ENCODE measurements at places on chromosomes 6 and 20.

GRCh38 chr6:65938000-65938399, 231.0 kb upstream of the EYS start:
- peak; percentile 71 for DNase-seq

DNA sequence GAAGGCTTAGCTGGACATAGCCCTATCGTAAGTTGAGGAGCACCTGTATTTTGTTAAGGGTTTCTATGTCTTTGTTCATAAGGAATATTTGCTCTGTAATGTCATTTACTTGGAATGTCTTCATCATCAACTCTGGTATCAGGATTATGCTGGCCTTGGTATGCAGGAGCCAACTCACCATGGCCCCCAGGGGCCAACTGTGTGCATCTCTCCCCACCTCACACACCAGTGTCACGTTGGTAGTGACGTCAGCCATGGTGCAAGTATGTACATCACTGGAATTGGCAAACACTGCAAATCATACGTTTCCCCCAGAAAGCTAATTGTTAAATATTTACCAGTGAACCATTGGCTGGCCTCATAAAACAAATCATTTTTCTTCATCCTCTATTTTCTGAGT, 70.8 kb downstream of the YTHDF1 start:
- DNase-seq = no peak

DNA sequence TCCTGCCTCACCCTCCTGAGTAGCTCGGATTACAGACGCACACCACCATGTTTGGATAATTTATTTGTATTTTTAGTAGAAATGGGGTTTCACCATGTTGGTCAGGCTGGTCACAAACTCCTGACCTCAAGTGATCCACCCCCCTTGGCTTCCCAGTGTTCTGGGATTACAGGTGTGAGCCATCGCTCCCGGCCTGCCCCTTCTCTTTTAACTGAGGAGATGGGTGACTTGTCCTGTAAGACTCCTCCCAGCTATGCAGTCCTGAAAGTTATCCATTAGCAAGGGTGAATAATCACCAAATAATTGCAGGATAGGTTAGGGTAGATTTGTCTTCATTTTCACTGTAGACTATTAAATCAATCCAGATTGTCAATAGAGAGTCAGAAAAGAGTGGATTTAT, 40.5 kb upstream of the JARID2 start:
- DNase-seq = no peak

- DNase-seq = peak; percentile 1
Observed at GRCh38 chr20:12570371-12570770, 438.4 kb upstream of the SPTLC3 start.

- DNase-seq = no peak
Observed at GRCh38 chr20:53087037-53087777, 115.0 kb downstream of the TSHZ2 start.

GRCh38 chr20:50343125-50343489, 152.5 kb downstream of the CEBPB start:
- no peak for DNase-seq

- DNase-seq = no peak
Observed at GRCh38 chr6:11370191-11371018, 137.9 kb upstream of the NEDD9 start.

DNA sequence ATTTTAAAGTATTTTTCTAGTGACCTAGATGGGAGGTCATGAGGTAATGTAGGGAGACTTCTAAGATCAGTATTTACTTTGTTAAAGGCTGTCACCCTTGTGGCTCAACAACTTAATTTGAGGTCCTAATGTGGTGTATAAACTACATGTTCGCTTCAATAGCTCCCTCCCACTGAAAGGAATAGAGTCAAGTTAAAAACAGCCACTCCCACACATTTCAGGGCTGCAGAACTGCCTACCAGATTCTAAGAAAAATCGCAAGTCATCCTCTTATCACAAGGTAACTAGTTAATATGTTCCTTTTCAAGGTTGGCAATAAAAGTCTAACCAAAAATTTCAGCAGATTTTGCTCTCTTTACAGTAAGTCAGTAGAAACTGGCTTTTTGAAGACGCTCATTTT, 15.1 kb downstream of the GSTA1 start:
- peak; percentile 19 for DNase-seq

DNA sequence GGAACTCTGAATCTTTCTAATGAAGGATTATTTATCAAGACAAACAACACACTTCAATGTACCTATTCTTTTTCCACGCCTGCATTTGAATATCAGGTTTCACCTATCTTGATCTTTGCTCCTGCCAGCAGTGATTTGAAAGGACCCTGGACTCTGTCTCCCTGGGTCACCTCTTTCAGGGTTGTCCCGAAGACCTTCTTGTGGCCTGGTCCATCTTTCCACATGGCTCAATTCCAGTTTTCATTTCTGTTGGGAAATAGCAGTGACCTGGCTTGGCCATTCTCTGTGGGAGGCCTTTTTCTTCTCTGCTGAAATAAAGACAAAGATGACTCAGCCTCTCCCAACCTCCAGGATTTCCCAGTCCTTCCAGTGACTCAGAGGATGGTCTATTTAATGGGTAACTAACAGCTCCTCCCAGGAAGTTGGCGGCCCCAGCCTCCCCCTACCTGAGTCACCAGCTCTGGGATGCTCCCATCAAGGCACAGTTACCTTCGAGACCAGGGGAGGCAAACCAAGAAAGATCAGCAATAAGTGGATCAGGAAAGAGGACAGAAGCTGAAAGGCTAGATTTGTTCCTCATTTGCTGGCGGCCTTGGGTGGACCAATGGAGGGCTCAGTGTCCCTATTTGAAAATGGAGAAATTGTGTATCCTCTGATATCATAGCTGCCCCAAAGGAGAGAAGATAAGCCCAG, 120.2 kb upstream of the RNF24 start:
- DNase-seq = peak; percentile 99

GRCh38 chr6:6091608-6092002, 84.9 kb upstream of the NRN1 start:
- DNase-seq = no peak

DNA sequence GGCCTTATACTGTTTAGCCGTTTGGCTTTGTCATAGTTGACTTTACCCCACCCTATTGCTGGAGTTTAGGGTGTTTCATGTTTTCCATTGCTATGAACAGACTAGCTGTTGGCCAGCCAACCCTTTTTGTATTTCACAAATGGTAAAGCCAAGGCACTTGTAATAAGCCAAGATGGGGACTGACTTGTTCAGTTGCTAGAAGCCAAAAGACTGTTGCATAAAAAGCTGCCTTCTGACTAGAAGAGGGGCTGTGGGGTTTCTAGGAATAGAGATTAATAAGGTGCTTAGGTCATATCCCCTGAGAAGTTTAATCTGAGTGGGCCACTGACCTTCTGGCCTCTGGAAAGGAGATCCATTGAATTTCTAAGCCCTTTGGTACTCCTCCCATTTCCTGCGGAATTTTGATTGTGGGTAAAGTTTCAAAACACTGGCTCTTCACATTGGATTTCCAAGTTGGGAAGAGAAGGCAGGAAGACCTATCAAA, 211.1 kb downstream of the PLCB4 start:
- DNase-seq = no peak

DNA sequence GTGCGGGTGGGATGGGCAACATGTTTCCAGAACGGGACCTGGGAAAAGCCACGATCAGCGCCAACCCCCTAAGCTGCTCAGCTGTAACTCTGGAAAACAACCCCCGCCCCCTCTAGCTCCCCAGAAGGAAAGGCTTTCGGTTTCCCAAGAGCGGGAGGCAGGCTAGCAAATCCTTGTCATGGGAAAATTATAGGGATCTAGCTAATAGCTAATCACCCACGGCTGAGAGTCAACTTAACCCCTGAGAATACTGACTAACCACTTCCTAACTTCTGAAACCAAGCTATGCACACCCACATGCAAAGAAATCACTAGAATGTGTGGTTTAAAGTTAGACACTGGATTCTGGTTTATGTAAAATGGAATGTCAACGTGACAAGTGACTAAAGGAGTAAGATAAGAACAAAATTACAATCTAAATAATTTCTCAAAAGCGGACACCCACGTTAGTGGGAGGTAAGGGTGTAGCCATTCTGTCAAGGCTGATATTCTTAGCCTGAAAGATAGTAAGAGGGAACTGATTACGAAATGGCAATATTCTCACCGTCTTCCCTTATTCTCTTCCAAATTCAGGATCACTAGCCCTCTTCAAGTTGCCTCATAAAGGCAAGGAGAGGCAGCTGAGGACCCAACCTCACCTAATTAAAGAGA, 20.1 kb downstream of the JAG1 start:
- peak; percentile 92 for DNase-seq

DNA sequence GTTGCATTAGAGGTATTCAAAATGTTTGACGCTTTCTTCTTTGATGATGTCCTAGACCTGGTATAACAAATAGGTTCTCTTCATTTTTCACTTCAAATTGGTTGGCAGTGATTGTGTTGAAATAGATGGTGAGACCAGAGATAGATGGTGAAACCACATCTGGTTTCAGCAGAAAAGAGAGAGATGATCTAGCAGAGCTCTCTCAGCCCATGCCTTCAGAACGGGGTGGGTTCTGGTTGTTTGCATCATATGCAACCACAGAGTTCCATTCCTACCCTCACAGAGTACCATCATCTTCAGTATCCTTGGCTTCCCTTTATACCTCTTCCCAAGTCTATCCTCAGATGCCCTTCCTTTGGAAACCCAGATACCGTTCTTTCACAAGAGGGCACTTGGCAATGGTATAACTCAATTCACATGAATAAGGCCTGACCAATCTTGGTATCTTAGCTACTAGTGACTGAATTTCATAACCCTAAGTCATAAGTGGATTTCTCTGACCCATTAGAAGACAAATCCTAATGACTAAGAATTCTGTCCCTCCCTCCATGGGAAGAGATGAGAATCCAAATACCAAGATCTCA, 93.7 kb downstream of the UBE3D start:
- DNase-seq = no peak

GRCh38 chr6:31375699-31376098, 18.7 kb upstream of the HLA-B start:
- DNase-seq = no peak

GRCh38 chr6:138588805-138589434, 89.6 kb upstream of the NHSL1 start:
- peak; percentile 71 for DNase-seq

- peak; percentile 70 for DNase-seq
Observed at GRCh38 chr20:8777911-8778310, 291.0 kb upstream of the PLCB4 start.

DNA sequence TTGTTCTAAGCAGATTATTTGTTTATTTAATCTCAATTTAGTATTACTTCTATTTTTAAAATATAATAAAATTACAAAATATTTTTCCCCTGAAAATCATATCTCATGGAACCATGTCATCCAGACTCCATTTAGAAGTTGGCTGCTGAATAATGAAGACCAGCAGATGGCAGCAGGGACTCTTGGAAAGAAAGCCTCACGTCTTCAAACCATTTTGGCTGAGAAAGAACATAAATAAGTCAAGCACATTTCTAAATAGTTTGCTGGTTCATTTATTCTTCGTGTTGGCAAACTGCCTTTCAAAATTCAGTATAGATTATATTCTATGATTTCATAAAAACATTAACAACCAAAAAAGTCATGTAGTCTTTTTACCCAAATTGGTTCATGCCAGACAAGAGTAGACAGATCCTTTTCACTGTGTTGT, 71.7 kb downstream of the RCAN2 start:
- DNase-seq = peak; percentile 63

GRCh38 chr20:5691918-5692618, 58.1 kb upstream of the SHLD1 start:
- no peak for DNase-seq
